ENCODE measurements at places on chromosomes 7 and 10.

DNA sequence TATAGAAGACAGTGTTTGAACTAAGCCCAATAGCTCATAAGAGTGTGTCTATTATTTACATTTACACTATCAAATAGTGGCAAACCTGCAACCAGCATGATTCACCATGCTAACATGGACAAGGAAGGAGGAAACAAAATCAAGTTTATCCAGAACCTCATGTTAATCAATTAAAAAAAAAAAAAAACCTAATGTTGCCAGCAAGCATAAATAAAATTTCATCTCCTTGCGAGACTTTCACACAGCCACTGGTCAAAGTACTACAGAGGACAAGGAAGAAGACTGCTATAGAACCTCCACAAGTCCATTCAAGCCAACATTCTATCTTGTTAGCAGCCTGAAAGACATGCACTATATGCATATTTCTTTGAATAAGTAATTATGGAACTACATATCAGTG is 9.7 kb downstream of the TM9SF3 start:
- DNase-seq, result no peak

DNA sequence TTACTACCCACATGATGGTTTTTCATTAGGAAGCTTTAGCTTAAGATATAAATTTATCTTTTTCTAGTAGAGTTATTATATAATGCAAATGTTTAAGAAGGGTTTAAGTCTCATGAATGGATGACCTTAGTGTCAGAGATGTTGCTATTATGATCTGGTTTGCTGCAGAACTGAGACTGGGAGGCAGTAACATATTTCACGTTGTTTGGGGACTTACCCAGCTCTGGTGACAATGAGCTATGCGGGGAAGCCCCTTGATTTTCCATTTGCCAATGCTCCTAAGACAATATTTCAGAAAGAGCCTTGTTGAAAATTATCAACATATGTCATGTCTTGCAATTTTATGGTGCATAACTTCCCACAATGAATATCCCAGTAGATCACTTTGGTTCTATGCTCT is 754.6 kb downstream of the REEP3 start:
- DNase-seq, result no peak

- DNase-seq, result no peak
Observed at GRCh38 chr7:96052860-96053470, 268.9 kb downstream of the SLC25A13 start.

- no peak for DNase-seq
Observed at GRCh38 chr7:16203065-16203464, 218.3 kb downstream of the CRPPA start.

DNA sequence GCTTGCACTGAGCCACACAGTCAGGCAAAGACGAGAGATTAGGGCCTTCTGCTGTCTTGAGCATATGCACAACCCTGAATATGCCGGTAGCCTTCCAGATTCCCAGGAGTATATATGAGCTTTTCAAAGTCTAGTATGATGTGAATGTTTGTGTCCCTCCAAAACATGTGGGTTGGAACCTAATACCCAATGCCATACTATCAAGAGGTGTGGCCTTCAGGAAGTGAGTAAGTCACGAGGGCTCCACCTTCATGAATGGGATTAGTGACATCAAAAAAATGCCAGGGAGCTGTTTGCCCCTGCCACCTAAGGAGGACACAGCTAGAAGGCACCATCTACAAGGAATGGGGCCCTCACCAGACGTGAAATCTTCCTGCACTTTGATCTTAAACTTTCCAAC is 105.2 kb downstream of the CH25H start:
- DNase-seq, result no peak

DNA sequence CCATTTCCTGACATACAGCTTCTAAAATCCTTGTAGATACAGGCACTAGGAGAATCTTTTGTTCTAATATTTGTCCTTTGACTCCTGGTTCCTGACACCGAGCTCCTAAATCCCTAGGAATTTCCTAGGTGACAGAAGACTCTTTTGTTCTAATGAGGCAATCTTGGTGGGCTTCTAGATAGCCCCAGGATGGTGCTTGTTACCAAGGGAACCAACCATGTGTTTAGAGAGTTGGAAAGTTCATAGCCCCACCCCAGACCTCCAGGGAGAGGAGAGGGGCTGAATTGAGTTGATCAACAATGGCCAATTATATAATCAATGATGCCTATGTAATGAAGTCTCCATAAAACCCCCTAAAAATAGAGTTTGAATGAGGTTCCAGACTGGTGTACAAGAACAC is 145.1 kb downstream of the JMJD1C start:
- no peak for DNase-seq

GRCh38 chr7:86991093-86991769 is 68.2 kb downstream of the ELAPOR2 start:
- no peak for DNase-seq

- peak; percentile 84 for DNase-seq
Observed at GRCh38 chr10:132654708-132655661, 117.4 kb downstream of the INPP5A start.
